ENCODE measurements at places on chromosomes 2 and 18.

- DNase-seq = no peak
Observed at GRCh38 chr2:204827701-204828590, 282.7 kb downstream of the PARD3B start.

GRCh38 chr2:238865015-238865719 lies 17.3 kb downstream of the TWIST2 start:
- DNase-seq = no peak

GRCh38 chr18:61607867-61608266 lies 274.6 kb downstream of the CDH20 start:
- DNase-seq = no peak

DNA sequence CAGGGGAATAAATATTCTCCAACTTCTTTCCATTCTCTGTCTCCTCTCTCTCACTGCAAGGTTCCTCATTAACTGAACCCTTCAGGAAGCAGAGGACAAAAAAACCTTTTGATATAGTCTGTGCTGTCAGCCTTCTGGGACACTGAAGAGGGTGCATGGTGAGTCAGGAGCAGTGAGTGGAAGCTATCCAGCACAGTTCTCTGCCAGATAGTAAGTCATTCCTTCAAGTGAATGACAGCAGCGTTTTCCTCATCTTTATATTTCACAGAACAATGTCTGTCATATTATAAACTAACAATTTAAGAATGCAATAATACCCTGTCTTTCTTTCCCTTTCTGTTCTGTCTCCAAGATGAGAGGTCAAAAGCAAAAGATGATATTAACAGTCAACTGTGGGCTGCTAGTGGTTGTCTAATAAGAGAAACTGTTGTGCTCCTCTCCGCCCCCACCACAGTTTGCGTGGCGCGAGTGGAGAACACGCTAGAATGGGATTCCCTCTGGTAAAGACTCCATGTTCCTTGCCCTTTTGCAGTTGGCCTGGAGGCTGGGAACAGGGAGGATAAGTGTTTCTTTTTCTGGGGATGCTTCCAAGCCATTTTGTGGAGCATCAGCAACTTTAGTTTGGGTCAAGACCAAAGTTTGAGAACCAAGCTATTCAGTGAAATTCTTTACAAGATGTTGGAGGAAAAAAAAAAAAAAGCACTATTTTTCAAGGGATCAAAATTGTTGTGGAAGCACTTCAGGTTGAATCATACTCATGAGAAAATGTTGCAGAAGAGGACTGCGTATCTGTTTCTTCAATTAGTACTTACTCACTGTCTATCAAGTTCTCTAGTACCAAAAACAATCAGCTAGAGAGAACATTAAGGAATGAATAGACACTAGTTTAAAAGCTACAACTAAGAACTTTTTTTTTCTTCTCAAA lies 430.2 kb downstream of the SETBP1 start:
- DNase-seq = no peak

GRCh38 chr2:12950174-12950573 lies 233.4 kb downstream of the TRIB2 start:
- no peak for DNase-seq

DNA sequence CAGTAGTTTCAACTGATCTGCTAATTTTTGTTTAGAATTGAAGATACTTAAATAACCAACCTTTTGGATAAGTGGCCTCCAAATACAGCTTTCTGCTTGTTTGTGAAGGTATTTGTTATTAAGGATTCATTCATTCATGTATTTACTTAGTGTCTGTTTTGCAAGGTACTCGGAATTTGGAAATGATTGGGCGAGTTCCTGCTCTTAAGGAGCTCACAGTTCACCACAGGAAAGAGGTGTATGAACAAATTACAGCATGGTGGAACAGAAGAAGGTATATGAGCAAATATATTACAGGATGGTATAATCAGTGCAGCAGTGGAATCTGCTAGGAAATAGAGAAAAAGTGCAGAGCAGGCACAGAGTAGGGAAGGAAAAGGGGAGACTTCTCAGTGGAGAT lies 4.5 kb downstream of the ACSL3 start:
- no peak for DNase-seq

GRCh38 chr2:237466211-237466610 lies 20.8 kb upstream of the MLPH start:
- no peak for DNase-seq

GRCh38 chr2:67839242-67839641 lies 223.6 kb downstream of the C1D start:
- DNase-seq = no peak

- no peak for DNase-seq
Observed at GRCh38 chr2:180289627-180290026, 282.5 kb upstream of the CWC22 start.

- DNase-seq = no peak
Observed at GRCh38 chr18:8298186-8298585, 311.1 kb upstream of the RAB12 start.

GRCh38 chr2:240231838-240232244 lies 91.4 kb upstream of the OTOS start:
- no peak for DNase-seq

GRCh38 chr2:239306274-239307220 lies 94.3 kb downstream of the HDAC4 start:
- DNase-seq = no peak

DNA sequence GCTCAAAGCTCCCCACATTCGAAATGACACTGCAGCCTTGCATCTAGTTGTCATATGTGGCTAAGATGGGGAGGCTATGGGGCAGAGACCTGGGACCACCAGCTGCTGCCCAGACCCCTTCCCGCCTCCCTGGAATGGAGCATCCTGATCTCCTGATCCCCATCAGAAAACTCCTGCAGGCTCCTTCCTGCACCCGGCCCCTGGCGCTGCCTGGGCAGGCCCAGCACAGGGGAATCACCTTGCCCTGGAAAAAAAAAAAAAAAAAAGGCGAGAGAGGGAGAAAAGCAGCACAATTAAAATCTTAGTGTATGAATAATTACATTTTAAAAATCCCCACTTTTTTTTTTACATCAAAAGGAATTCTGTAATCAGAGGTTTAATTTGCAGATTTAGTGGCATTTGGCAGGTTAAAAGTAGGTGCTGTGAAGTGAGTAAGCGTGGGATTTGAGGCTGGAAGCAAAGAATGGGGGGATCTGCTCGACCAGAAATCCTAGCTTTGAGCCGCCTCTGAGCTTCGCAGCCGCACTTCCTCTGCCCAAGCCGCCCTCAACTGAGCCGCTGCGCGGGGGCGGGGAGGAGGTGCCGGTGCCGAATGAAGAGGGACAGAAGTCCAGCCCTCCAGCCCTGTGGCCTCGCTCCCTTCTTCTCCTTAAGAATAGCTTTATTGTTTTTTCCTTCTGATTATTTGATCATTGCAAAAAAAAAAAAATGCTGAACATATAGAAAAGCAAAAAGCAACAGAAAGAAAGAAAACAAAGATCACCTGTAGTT lies 30.0 kb downstream of the THNSL2 start:
- no peak for DNase-seq

DNA sequence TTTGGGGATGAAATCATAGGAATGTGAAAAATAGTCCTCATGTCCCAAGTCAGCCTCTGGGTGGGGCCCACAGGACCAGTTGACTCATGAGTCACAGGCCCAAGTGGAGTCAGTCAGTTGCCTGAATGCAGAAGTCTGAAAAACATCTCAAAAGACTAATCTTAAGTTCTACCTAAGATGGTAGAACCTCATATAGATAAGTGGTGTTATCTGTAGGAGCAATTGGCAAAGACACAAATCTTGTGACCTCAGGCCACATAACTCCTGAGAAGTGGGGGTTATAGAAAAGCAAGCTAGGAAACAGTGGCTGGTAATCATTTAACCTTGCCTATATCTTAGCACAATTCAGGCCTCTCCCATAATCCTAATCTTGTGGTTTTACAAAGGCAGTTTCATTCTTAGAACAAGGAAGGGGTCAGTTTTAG lies 257.1 kb upstream of the SPOPL start:
- no peak for DNase-seq

DNA sequence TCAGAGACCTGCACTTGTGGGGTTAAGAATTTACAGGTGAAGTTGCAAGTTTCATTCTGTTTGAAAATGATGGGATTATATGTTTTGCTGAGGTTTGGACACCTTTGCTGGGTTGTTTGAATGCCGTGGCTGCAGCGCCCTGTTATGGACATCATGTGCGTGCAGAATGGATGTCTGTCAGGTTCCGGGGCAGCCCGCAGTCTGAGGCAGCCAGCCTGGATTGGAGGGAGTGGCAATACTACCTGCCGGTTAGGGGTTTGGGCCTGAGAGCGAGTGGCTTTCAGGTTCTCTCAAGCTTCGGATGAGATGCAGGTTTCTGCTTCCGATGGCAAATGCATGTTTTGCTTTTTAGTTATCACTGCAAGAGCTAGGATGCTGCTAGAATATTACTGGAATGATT lies 1.1 kb downstream of the CASP8 start:
- no peak for DNase-seq

DNA sequence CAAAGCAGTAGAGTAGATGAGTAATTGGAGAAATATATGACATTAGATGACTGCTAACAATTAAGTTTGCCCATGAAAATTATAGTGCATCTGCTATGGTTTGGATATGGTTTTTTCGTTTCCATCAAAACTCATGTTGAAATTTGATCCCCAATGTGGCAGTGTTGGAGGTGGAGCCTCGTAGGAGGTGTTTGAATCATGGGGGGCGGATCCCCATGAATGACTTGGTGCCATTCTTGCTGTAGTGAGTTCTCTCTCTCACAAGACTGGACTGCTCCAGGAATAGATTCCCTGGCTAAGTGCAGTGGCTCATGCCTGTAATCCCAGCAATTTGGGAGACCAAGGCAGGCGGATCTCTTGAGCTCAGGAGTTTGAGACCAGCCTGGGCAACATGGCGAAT lies 9.7 kb upstream of the CUL3 start:
- DNase-seq = no peak

DNA sequence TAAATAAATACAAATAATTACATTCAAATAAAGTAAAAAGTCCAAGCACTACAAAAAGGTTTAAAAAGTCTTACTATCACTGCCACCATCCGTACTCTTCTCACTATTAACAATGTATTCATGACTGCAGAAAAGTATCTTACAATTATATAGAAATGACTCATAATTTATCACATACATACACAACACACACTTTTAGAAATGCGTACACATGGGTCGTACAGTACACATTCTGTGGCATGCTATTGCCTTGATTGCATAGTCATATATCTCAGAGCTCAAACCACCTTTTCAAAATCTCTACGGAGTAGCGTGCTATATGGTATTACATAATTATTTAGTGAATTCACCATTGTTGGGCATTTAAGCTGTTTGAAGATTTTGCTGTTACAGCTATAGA lies 41.6 kb upstream of the ANXA4 start:
- no peak for DNase-seq

DNA sequence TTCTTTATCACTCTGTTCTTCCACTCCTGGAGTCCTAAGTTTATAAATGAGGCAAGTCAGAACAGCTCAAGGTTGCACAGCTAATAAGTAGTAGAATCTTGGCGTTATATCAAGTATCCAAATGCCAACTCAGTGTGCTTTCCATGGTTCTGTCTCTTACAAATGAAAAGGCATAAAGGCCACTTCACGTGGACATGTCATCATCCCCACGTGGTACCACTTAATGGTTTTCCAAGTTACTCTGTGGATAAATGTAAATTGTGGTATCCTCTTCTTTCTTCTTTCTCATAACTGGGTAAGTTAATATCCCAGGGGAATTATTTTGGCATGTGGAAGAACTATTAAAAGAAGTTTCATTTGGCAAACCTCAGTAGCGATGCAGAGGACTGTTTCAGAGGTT lies 131.5 kb upstream of the L3MBTL4 start:
- no peak for DNase-seq

DNA sequence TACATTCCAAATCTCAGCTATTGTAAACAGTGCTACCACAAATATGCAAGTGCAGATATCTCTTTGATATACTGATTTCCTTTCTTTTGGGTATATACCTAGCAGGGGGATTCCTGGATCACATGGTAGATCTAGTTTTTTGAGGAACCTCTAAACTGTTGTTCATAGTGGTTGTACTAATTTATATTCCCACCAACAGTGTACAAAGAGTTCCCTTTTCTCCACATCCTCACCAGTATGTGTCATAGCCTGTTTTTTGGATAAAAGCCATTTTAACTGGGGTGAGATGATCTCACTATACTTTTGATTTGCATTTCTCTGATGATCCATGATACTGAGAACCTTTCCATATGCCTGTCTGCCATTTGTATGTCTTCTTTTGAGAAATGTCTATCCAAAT lies 6.3 kb upstream of the CCNT2 start:
- no peak for DNase-seq

DNA sequence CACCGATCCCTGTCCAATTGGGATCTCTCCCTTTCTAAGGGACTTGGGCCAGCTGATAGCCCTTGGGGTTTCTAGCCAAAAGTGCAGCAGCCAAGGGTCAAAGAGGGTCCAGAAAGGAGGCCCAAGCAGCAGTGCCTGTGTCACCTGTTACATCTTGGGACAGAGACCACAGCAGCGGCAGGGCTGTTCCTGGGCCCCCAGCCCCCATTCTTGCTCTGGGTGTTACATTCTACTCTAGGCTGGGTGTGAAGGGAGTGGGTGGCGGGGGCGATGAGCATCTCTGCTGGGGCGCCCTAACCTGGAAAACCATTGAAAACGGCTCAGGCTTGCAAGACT lies 1.2 kb downstream of the PAX3 start:
- no peak for DNase-seq

- DNase-seq = no peak
Observed at GRCh38 chr2:25311865-25312575, 29.7 kb downstream of the DNMT3A start.

- DNase-seq = peak; percentile 33
Observed at GRCh38 chr18:79640064-79640672, 39.4 kb upstream of the CTDP1 start.

GRCh38 chr2:42927334-42928160 lies 135.2 kb upstream of the HAAO start:
- DNase-seq = no peak

- no peak for DNase-seq
Observed at GRCh38 chr2:21837168-21837960, 713.6 kb downstream of the TDRD15 start.

- no peak for DNase-seq
Observed at GRCh38 chr2:35787302-35788031, 568.1 kb upstream of the CRIM1 start.

- DNase-seq = no peak
Observed at GRCh38 chr2:52613064-52613463, 1154.5 kb upstream of the CHAC2 start.

- DNase-seq = no peak
Observed at GRCh38 chr2:210863283-210863682, 306.9 kb downstream of the CPS1 start.

All from D341Med (cell line).